Activated CD4-positive, alpha-beta T cell treated with anti-CD3 and anti-CD28 coated beads for 36 hours (primary cell): ENCODE measurements at places on chromosomes 2 and 18.

DNA sequence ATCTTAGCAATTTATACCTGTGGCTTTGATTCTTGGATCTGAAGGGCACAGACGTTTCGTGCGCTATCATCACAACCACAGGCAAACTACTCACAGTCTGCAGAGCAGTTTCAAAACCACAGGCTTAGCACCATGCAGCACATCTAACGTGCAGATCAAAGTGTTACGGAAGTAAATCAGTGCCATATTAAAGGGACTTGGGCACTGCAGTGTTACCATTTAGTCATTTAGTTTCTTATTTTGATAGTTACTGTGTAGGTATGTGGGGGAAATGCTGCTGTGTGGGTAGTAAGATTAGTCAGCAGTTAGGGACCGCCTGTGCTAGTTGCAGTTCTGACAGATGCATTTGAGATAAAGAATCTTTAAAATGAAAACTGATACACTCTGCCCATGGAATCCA, 384.0 kb downstream of the NBAS start:
- DNase-seq = peak; percentile 84

GRCh38 chr2:142131010-142131669, at the start of gene LRP1B:
TSS of gene LRP1B (minus strand) at chr2:142131016. CDS start at chr2:142130729, 287 bp downstream.
- no peak for DNase-seq

GRCh38 chr2:12389344-12390045, 327.2 kb upstream of the TRIB2 start:
- no peak for DNase-seq

GRCh38 chr2:240142256-240142775, 1.9 kb upstream of the OTOS start:
- DNase-seq = no peak

GRCh38 chr2:21118302-21118920, 5.4 kb upstream of the TDRD15 start:
- peak; percentile 39 for DNase-seq

DNA sequence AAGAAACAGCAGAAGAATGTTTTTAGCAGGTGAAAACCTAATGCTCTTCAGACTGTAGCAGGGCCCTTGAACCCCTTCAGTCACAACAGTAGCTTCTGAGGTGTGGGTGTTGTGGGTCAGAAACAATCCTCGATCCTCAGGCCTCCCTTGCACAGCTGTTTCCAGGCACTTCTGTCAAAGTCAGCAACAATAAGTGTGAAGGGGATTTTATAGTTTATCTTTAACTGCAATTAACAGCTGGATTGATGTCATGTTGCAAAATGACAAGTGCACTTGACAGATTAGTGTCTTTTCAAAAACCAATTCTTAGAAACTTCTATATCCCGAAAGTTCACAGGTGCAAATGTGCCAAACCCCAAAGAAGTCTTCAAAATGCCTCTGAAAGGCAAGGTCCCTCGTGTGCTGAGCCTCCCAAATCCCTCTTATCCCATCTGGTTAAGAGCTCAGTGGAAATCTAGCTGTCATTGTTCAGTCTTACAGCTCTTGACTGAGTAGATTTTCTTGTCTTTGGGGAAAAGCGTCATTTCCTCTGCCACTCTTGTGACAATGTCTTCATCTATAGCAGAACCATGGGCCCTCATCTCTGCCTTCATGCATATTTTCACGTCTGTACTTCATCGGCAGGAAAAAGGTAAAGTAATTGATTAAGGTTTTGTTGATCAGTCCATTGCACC, 29.6 kb downstream of the M1AP start:
- no peak for DNase-seq

DNA sequence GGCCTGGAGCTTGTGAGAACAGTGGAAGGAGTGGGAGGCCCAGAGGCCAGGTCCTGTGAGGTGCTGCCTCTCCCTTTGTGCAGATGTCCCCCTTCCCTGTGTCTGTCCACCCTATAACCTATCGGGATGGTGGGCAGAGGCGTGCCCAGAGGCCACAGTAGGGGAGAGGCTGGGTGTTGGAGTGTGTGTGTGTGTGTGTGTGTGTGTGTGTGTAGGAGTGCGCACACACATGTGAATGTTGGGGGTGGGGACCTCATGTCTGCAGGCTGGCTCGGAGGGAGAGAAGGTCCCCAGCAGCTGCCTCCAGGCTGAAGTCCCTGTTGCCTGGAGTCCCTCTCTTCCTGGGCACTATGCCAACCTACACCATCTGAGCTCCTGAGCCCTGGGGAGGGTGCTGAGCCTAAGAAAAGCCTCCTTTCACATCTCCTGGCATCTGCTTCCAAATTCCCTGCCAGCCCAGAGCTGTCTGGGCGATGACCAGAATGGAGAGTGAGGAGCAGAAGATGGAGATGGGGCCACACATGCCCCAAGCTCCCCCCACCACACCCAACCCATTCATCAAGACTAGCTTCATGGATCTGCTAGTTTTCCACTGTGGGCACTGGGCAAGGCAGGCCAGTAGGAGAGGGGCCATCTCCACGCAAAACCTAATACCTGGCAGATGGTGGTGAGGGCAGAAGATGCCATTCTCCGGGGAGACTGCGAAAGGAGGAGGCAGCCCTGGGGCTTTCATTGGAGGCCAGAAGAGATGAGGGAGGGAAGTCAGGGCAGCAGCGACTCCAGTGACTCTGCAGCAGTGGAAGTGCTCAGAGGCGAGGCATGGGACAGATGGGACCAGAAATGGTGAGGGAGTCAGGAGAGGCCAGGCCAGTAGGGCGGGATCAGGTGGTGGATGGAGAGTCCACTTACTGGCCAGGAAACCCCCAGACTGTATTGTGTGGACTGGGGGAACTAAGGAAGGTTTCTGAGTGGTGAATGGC, 20.3 kb downstream of the KCNK3 start:
- no peak for DNase-seq

GRCh38 chr2:236656166-236656565, 86.5 kb downstream of the ACKR3 start:
- no peak for DNase-seq

- DNase-seq = peak; percentile 36
Measured at GRCh38 chr2:159968279-159968900, 94.0 kb downstream of the PLA2R1 start.

DNA sequence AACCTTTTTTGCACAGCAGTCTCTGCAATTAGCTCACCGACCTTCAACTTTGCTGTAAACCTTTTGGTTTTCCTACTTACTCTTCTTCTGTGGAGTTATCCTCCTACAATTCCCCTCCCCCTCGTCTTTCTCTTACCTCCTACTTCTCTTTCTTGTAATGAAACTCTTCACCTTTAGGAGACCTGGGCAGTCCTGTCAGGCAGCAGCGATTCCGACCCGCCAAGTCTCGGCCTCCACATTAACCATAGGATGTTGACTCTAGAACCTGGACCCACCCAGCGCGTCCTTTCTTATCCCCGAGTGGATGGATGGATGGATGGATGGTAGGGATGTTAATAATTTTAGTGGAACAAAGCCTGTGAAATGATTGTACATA, 8.3 kb downstream of the TBR1 start:
- DNase-seq = no peak

GRCh38 chr2:71423817-71424420, 29.4 kb upstream of the DYSF start:
- DNase-seq = no peak

DNA sequence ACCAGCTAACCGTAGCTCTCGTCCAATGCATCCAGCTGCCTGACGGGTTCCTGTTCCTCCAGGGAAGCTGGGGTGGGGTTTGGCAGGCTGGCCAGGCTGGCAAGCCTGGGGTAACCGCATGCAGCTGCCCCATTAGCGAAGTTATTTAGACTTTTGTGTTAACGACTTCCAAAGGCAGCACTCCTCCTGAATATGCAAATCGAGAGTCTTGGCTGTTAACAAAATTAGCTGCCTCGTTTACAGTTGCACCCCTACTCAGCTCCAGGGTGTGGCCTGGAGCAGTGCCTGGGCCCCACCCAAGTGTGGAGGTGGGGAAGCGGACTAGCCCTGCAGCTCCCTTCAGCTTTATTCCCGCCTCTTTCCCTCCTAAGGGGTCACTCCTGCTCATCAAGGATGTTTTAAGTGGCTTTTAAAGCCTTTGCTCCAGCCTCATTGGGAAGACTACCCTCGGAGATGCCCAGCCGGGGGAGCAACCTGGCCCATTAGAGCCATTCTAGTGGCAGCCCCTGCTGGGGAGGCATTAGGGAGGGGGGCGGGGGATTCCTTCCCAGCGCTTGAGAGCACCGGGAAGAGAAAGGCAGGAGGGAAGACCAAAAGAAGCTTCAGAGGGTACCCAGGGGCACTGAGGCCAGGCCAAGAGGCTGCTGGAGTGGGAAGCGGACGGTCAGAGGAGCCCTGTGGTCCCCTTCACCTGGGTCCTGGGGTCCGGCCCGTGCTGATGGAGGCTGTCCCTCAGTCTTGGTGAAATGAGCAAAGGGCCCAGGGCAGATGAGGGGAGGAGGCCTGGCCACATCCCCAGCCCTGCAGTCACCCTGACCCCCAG, 204.1 kb downstream of the CELF4 start:
- no peak for DNase-seq

DNA sequence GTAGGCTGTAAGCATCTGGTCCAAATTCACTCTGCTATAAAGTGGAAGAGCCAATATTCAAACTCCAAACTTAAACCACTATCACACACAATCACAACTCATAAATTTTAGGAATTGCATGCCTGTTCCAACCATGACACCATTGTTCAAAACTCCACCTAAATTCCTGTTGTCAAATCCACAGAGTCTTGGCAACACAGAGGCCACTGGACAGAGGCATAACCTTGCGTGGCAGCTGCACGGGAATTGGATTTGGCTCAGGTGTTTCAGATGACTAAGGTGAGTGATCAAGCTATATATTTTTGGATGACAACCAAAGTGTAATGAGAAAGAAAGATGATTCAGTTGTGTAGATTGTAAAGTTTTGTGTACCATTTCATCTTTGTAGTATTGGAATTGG, 422.7 kb upstream of the TNP1 start:
- no peak for DNase-seq

DNA sequence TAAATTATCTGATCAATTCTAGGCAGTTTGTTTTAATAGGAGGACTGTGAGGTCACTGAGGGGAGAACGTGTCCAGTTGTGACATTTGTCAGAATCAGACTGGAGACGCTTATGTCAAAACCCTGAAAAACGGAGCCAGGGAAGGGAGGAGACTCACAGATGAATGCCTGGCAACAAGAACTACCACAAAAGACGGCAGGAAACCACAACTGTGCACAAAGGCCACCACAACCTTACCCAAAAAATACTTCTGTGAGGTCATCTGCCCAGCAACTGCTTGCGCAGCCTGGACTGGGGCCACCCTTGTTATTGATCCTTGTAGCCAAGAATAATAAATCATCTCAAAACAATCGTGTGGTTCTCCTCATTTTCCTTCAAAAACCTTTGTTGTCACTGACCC, 173.0 kb upstream of the ALKAL2 start:
- DNase-seq = peak; percentile 61

DNA sequence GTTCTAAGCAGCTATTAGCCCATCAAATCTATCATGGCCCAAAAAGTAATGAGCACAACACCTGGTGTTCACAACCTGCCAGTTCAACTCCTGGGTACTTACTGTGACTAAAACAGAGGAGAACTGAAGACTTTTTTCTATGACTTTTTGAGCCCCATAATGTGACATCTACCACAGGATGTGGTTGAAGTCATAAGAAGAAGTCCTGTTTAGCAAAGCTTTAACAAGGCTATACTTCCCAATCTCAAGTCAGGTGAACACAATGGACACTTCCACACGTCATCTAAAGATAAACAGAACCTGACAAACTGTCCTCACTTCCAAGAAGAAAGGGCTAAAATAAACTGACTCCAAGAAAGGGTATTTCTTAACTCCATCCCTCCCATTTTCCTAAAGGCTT, 138.8 kb downstream of the ATAD2B start:
- no peak for DNase-seq

DNA sequence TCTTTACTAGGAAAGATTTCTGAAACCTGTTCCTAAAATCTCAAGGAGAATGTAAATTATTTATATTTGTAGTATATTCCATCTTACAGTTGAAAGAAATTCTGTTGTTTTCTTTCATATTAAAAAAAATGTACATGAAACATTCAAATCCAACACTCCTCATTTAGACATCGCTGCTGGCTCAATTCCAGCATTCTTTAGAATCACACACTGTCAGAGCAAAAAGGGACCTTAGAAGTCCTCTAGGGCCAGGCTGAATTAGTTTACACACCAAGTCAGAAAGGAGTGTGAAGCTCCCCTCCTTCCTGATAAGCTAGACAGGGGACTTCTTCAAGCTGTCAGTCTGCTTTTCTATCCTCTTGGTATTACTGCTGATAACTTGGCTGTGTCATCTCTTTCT, 158.6 kb upstream of the LTBP1 start:
- DNase-seq = no peak

DNA sequence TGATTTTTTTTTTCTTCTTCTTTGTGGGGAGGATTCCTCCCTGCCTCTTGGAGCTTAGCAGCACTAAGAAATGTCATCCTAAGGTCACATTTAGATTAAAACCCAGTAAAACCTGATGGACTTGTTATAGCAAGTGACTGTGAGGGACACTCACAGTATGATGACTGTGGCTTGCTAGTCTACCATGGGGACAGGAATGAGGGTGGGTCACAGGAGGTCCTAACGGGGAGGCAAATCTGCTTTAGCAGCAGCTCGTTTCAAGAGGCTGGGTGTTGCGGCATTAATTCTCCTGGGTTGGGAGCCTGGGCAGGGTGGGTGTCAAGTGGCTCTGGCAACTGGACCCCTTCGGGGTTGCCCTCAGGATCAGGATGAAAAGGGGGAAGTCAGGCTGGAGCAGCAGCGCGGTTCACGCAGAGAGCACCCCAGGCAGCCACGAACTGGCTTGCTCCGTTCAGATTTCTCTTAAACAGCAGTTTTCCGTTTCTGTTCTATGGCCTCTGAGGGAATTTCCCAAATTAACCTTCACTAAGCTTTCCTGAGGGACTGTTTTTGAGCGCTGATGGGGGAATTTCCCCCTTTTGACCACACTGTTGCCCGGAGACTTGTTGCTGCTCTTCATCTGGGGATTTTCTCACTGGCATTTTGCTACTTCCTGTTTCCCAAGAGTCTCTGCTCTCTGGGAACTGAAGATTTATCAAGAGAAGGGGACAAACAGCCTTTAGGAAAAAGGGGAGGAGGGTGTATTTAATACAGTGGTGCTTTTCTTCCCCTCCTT, 59.8 kb upstream of the PELI1 start:
- DNase-seq = peak; percentile 59

GRCh38 chr2:23363831-23364230, 21.1 kb upstream of the KLHL29 start:
- DNase-seq = no peak
